ENCODE measurements at places on chromosomes 16 and 17.
A peak's percentile ranks its signal among the peaks of the same experiment; 100 is the strongest.

DNA sequence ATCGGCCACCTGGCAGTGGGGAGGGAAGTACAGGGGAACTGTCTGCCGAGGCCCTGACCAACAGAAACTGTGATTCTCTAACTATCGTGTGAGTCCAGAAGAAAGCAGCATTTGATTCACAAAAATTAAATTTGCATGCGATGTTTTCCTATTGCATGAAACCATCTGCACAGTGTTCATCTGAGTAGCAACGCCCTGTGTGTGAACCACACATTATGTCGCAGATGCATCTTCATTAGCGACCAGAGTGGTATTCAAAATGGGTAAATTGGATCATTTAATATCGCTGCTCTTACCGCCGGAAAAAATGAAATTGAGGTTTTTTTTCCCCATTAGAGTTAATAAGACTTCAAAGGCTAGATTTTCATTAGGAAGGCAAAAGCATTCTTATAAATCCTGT is 260.6 kb downstream of the ABCC12 start:
- no peak for DNase-seq

- no peak for DNase-seq
These were observed 40.0 kb downstream of the RFFL start for GRCh38 chr17:35023538-35023937.

- no peak for DNase-seq
These were observed 31.4 kb upstream of the CHMP6 start for GRCh38 chr17:80960037-80960796.

GRCh38 chr16:70646260-70647241 is at the start of gene IL34:
IL34 (plus strand) TSS chr16:70646559; CDS start chr16:70646948, 389 bp downstream.
- no peak for DNase-seq

GRCh38 chr16:31005350-31006085 is 4.9 kb downstream of the STX1B start:
- DNase-seq = no peak

GRCh38 chr17:12627781-12628451 is 37.8 kb upstream of the MYOCD start:
- DNase-seq = peak; percentile 42

GRCh38 chr17:41593306-41593981 is 6.7 kb upstream of the KRT14 start:
- DNase-seq = no peak

DNA sequence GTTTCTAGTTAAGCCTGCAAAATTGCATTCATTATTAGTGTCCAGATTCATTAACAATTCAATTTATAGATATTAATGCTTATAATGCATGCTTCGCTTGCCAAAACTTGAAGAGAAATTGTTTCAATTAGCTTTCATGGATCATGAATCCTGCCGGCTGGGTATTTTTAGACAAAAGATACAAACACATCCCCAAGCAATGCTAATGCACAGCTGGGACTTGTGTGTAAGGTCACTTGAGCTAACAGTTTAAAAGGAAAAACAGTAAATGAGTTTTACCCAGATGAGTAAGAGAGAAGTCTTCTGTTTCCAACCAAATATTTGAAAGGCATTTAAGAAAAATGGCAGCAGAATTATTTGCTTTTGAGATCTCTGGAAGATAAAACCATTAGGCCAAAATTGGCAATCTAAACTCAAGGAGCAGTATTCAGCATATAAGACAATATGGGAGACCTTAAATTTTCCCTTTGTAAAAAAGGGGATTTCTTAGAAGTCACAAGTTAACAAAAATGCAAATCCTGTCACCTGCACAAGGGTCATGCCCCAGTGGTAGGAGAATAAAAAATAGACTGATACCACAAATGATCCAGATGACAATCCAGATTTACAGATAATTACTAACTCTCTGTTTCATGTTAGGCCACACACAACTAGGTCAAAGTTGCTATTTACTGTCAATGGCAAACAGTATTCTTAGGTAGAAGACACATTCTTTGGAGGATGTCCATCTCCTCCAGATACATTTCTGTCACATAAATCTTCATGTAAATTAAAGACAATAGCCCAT is 418.4 kb upstream of the PMFBP1 start:
- peak; percentile 18 for DNase-seq

- DNase-seq = peak; percentile 67
These were observed 62.1 kb downstream of the RMI2 start for GRCh38 chr16:11407047-11407982.

DNA sequence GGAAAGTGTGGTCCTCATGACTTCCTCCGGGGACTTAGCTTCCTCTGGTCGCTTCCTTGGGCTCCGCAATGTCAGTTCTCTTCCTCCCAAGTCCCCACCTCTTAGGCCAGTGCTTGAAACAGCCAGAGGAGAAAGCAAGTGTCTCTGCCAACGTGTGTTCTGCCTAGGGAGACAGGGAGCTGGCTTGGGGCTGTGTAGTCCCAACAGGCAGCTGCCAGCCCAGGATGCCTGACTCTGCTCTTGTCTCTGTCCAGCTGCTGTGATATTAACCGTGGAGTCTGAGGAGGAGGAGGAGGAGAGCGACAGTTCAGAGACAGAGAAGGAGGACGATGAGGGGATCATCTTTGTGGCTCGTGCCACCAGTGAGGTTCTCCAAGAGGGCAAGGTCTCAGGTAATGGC is 13.5 kb upstream of the PLEKHG4 start:
- DNase-seq = no peak

DNA sequence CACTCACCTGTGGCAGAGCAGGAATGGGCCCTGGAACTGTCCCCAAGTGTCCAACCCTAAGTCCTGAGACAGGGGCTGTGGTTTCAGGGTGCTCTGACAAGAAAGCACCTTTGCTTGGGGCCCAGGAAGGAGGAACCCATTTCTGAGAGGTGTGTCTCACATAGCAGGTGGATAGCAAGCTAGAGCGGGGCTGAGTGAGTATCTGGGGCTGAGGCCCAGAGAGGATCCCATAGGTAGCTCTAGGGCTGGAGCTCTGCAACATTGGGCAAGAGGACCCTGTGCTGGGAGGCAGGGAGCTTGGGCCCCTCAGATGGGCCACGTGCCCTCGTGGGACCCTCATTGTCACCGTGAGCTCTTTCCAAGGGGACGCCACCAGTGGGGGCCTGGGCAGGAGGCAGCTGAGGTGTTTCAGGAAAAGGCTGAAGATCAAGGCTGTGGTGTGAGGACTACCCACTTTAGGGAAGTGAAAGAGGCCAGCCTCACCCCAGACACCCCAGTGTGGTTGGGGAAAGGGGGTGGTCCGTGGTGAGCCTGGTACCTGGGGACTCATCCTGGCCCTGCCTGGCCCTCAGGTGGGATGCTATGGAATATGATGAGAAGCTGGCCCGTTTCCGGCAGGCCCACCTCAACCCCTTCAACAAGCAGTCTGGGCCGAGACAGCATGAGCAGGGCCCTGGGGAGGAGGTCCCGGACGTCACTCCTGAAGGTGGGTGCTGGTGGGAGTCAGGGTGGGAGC is 5.3 kb downstream of the DEF8 start:
- no peak for DNase-seq
